ENCODE measurements at places on chromosomes 11 and 22.

GRCh38 chr11:32219320-32219719 is 128.4 kb downstream of the RCN1 start:
- no peak for DNase-seq

GRCh38 chr22:29339381-29340235 is 24.1 kb upstream of the RASL10A start:
- DNase-seq = no peak

GRCh38 chr11:65112546-65113360 is 1.1 kb downstream of the TM7SF2 start:
- DNase-seq = peak; percentile 82

DNA sequence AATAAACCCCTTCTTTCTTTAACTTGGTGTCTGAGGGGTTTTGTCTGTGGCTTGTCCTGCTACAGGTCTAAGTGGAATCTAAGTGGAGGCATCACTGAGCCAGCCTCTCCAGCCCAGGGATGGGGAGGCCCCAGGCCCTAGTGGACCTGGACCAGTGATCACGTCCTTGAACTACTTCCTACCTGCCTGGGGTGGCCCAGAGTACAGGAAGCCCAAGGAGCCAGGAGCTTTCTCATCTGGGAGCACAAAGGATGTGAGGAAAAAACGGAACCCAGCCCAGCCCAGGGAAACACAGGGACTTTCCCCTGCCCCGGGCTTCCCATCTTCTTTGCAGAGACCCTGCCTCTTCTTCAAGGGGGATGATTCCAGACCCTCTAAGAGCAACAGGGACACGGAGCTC is 3.5 kb upstream of the CD5 start:
- DNase-seq = no peak

DNA sequence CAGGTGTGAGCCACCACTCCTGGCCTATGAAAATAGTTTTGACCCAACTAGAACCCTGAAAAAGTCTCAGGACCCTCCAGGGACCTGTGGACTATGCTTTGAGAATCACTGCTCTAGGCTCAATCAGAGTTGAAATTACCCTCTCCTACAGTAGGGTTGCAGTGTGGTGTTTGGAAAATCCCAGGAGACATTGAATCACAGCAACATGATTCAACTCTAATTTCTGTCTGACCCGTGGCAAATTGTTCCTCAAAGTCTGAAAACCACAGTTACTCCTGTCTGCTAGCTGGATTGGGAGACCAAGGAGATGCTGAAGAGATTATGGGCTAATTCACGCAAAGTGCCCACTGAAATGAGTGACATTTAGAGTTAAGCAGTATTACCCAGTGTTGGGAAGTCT is 5.4 kb upstream of the MTMR3 start:
- no peak for DNase-seq

GRCh38 chr11:109071712-109072524 is 350.1 kb upstream of the C11orf87 start:
- DNase-seq = no peak

GRCh38 chr22:46349681-46350080 is 14.2 kb downstream of the TRMU start:
- DNase-seq = no peak

- no peak for DNase-seq
These were observed 1164.1 kb upstream of the CNTN5 start for GRCh38 chr11:97856666-97857065.

DNA sequence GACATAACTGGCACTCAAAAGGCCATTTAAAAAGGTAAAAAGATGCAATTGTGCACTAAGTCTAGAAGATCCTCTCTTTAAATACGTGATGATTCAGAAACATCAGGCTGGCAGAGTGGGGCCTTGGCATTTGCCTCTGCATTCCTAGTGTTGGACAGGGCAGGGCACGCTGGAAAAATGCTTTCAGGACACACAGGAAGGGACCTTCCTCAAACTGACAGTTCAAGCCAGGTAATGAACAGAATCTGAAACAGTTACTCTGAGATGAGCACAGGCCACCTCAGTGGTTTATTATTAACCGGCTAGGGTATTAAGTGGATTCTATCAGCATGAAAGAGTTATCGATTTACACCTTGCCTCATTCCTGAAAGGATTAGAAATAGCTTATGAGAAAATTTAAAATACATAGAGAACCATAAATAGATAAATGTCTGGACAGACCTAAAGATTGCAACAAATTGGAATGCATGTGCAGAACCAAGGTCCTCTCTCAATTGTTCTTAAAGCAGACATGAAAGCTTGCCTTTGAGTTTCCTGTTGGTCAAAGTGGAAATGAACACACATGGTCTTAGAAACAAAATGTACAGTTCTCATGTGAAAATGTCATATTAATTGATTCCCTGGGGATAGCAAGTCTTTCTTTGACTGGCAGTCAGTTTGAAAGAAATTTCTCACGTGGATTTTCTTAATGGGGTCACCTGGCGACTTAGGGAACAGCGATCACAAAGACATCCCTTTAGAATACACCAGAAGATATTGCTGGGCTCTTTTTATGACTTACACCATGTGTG is 21.5 kb upstream of the CSNK2A3 start:
- no peak for DNase-seq

DNA sequence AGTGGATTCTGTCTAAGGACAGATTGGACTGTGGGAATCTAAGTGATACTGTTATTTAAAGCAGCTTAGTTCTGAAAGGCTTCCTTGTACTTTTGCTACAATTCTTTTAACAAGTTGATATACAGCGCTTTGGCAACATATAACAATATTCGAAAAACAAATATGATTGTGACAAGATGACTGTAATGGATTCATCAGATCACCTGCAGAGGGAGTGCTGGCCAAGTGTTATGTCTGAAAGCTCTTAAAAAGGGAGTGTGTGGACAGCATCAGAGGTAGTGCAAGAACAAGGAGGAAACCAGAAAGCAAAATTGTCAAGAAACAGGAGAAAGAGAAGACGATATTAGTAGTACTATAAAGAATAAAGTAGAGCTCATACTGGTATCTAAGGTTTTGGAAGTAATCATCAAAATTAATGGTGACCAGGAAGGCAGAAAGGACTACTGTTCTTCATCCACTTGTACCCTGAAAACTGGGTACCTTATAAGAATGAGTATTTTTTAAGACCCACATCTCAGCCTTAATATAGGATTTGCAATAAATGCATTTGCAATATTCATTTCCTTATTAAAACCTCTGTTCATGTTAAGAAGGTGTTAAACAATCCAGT is 1112.0 kb upstream of the CCDC90B start:
- DNase-seq = no peak

DNA sequence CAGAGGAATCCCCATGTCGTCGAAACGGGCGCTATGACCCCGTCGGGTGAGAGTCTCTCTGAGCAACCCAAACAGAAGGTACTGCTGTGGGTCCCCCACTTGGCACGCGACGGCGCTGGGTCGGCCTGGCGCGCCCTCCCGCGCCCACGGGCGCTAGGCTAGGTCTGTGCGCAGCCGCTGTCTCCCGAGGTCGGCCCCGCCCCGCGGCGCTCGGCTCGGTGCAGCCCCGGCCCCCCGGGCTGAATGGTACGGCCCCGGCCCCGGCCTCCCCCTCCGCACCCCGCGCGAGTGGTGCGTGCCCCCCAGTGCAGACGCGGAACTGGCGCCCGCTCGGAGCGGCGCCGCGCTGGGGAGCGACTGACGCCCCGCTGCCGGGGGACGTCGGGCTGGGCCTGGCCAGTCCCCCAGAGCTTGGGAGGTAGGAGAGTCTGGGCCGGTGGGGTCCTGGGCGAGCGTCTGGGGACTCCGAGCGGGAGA is at the start of gene MADD:
MADD (plus strand) TSS at position 305 of the 477 bp plus-strand sequence.
- DNase-seq = peak; percentile 91

- no peak for DNase-seq
These were observed 8.0 kb downstream of the DGAT2 start for GRCh38 chr11:75776546-75776945.

GRCh38 chr22:48035897-48036296 is 1273.4 kb downstream of the TBC1D22A start:
- no peak for DNase-seq

- peak; percentile 100 for DNase-seq
These were observed 271 bp downstream of the FKBP2 start for GRCh38 chr11:64241241-64241490.

GRCh38 chr11:103070142-103070541 is 21.8 kb downstream of the DCUN1D5 start:
- DNase-seq = no peak

DNA sequence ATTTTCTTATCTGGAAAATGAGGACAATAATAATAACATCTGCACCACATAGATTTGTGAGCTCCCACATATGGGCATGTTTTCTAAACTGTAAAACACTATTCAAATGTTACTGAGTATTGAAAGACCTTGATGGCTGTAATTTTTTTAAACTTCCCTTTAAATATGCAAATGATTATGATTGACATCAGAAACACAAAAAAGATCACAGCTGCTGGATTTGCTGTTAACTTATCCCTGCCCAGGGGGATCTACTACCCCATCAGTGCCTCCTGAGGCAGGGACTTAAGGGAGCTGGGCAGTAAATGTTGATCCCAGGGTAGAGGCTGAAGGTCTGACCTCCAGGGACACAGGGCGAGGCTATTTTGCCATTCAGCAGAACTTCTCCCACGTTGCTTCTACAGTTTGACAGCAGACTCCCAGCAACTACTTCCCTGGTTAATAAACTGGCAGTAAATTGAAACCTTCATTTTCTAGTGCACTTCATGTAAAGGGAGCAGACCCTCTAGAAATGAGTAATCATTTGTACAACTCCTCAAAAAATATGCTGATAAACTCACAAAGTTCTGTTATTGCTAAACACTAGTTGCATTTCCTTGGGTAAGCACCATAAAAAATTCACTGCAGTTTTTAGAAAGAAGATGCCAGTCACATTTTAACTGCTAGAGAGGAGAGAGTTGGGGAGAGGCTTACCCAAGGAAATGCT is 20.3 kb downstream of the TMPRSS5 start:
- no peak for DNase-seq

DNA sequence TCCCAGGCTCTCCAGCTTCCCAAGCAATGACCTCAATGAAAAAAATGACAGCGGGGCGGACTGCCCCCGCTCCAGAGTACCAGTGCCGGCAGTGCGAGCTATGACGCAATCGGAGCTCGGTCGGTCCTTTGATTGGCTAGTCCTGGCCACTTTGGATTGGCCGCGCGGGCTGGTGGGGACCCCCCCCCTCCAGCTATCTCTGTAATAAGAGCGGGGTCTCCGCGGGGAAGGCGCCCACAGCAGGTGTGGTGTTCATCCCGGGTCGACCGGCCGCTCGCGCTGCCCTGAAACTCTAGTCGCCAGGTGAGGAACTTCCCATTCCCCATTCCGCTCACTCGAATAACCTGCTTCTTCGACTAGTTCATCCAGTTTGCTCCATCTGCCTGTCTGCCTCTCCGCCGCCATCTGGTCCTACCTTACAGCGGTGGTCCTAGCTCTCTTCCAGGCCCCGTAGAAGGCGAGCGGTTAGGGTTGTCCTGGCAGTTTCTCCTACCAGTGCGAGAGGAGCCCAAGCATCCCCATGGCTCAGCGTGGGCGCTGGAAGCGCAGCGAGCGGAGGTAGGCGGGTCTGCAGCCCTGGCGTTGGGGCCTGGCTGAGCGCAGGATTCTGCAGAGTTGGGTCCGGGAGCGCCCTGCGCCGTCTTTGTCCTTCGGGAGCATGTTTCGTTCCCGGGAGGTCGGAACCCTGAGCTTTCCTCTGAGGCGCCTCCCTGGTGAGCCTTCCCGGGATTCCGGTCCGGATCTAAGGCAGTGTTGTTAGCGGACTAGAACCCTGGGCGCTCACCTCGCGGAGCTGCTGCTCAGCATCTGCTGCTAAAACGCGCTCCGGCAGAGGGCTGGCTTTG is at the start of gene CALCB:
CALCB (plus strand) TSS at position 233 of the 845 bp plus-strand sequence. CDS start 1,126 bp downstream, outside the sequence.
- peak; percentile 36 for DNase-seq

GRCh38 chr11:106517426-106517825 is 440.0 kb downstream of the AASDHPPT start:
- DNase-seq = no peak

GRCh38 chr11:30414806-30415205 is 91.9 kb downstream of the ARL14EP start:
- no peak for DNase-seq

DNA sequence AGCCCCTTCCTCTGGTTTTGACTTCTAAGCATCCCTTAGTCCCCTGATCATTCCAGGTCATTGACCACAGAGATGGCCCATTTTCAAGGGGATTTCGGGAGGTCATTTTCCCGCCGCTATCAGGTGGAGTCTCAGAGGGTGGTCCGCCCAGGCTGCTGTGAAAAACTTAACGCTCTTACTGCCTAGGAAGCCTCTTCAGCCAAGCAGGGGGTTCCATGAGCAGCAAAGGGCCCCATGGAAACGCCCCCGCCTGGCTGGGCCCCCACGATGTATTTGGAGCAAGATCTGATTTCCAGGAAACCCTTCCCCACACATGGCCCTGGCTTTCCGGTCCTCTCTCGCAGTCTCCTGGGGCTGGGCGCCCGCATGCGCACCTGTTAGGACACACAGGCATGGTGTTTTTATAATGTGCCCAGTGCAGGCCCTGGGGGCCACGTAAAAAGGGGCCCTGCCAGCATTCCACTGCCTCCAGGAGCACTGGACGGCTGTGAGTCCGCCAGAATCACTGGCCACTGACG is 32.5 kb downstream of the ANO1 start:
- DNase-seq = no peak

DNA sequence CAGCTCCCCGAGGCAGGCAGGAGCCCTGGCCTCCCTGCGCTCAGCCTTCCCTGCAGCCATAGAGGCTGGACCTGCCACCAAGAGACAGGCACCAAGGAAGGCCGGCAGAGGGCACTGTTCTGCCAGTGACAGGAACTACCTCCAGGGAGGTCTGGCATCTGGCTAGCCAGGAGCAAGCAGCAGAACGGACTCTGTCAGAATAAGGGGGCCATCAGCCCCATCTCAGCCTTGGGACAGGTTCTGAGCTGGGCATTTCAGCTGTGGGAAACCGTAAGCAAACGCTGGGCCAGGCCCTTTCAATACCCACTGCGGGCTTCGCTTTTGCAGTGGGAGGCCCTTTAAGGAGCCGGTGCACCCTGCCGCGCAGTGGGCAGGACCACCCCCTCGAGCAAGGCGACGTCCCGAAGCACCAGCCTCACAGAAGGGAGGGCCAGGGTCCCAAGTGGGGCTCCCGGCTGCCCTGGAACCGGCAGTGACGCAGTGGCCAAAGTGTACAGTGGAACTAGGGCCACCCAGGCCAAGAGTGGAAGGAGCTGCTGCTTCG is 18.2 kb downstream of the IFT27 start:
- peak; percentile 83 for DNase-seq

- DNase-seq = peak; percentile 82
These were observed at the start of gene NOL12 for GRCh38 chr22:37686002-37686982. Gene NOL12 (plus strand): TSS chr22:37686343. CDS start chr22:37686393, 50 bp downstream.

GRCh38 chr22:45421349-45422055 is 8.0 kb downstream of the RIBC2 start:
- no peak for DNase-seq

- DNase-seq = no peak
These were observed 770 bp upstream of the TSG101 start for GRCh38 chr11:18527512-18527911.

GRCh38 chr11:45647786-45648185 is 17.6 kb downstream of the CHST1 start:
- DNase-seq = no peak

- DNase-seq = peak; percentile 61
These were observed 30.0 kb upstream of the PTPRJ start for GRCh38 chr11:47950396-47950795.
